Effector memory CD8-positive, alpha-beta T cell (primary cell): ENCODE measurements at places on chromosomes 6 and 20.

DNA sequence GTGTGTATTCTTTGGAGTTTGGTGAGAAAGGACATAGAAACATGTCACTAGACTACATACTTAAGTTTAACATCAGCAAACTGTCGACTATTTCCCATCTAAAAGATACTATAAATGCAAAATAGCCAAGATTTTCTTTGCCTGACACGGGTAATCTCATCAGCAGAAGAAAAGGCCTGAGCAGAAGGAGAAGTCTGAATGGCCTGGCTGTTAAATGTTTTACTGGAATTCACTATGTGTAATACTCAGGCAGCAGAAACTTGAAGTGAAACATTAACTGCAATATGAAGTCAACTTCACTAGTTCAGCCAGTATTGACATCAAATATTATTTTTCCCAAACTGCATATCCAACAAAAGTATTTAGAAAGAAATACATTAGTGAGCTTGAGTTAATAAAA, 6.4 kb upstream of the DSE start:
- H3K27ac ChIP-seq = no peak overlapping the region
- no peak for DNase-seq
- no peaks in the 10 kb centered on the region for H3K36me3 ChIP-seq

DNA sequence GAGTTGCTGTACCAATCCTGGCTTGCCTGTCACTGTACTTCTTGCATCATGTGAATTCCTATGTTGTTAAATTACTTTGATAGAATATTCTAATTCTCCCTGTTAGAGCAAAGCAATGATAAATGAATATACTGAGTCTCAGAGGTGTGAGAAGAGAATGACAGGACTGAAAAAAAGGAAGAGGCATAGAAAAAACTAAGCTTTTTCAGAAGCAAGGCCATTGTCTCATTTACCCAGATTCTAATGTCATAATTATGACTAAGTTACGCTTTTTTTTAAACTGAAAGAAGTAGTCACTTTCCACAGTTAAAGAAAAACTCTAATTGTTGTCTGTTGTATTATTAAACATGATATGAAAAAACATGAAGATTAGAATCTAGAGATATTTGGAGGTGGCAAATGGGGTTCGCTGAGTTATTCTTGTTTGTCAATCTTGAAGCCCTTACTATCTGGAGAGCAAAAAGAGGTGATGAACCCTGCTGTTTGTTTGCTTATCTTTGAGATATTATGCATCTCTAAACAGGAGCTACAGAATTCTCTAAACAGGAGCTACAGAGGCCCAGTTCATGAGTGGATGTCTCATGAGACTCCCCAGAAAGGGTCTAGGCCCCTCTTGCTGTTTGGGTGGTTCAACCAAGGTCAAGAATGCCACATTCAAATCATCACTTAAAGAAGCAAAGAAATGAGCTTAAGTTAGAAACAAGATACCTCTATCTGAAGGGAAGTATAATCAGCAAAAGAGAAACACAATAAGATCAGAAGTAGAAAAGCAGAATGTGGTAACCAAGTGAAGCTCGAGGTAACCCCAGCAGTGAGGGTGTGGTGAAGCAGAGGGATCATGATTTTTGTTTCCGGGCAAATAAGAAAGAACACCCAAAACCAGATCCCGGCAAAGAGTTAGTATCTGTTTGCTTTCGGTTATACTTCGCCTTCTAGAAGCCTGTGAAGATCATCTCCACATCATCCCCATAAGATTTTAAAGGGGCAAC, 33.3 kb upstream of the THEMIS start:
- H3K27me3 ChIP-seq = no peaks in the 10 kb centered on the region
- DNase-seq = peak; percentile 28
- H3K4me1 ChIP-seq = peaks cover 46% of the 10 kb centered on the region

GRCh38 chr6:166556863-166557322, 29.6 kb downstream of the RAMACL start:
- peaks cover 25% of the 10 kb centered on the region for H3K27me3 ChIP-seq
- H3K4me3 ChIP-seq = no peak overlapping the region
- H3K4me1 ChIP-seq = peaks cover 3% of the 10 kb centered on the region
- no peak for DNase-seq
- no peak overlapping the region for H3K27ac ChIP-seq

GRCh38 chr20:40294747-40295146, 394.3 kb downstream of the MAFB start:
- H3K4me3 ChIP-seq = no peak overlapping the region
- no peak for DNase-seq
- peaks cover 12% of the 10 kb centered on the region for H3K27me3 ChIP-seq
- no peaks in the 10 kb centered on the region for H3K36me3 ChIP-seq
- no peaks in the 10 kb centered on the region for H3K4me1 ChIP-seq

DNA sequence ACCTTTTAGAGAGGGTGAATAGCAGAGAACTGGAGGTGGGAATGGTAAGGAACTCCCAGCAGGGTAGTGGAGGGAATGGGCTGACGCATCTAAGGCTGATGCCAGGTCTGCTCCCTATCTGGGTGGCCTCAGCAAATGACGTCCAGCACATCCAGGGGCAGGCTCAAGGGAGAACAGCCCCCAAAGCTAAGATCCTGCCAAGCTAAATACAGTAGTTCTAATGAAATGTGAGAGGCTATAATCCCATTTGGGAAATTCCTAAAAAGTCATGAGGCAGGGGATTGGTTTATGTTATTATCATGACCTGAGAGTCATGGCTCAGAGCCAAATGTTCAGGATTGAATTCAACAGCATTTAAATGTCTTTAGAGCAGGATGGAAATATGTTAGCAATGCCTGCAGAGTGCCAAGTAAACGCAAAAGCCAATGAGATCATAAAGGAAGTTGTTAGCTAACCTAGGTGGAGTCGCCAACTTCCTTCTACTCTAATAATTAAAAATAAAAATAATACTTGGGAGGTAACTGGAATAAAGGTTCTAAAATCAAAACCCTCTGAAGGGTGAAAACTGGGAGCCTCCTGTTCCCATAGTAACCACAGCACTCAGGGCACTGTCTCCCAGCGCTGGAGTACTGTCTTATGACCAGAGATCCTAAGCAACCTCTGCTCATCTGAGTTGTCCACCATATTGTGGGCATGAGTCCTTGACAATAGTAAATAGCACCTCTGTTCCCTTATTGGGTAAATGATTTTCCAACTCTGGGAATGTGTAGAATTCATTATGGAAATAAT, 34.8 kb downstream of the IYD start:
- H3K4me1 ChIP-seq = no peaks in the 10 kb centered on the region
- DNase-seq = no peak
- no peak overlapping the region for H3K4me3 ChIP-seq
- H3K36me3 ChIP-seq = no peaks in the 10 kb centered on the region
- no peak overlapping the region for H3K27ac ChIP-seq
- peaks cover 52% of the 10 kb centered on the region for H3K27me3 ChIP-seq

DNA sequence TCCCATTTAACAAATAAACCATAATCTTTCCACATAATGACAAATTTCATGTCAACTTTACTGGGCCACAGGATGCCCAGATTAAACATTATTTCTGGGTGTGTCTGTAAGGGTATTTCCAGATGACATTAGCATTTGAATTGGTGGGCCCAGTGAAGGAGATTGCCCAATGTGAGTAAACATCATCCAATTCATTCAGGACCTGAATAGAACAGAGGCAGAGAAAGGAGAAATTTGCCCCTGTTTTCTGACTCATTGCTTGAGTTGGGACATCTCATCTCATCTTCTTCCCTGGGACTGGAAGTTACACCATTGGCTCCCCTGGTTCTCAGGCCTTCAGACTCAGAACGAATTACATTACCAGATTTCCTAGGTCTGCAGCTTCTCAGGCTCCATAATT, 142.9 kb downstream of the TPBG start:
- H3K36me3 ChIP-seq = no peaks in the 10 kb centered on the region
- H3K27ac ChIP-seq = no peak overlapping the region
- no peaks in the 10 kb centered on the region for H3K27me3 ChIP-seq
- H3K4me3 ChIP-seq = no peak overlapping the region

DNA sequence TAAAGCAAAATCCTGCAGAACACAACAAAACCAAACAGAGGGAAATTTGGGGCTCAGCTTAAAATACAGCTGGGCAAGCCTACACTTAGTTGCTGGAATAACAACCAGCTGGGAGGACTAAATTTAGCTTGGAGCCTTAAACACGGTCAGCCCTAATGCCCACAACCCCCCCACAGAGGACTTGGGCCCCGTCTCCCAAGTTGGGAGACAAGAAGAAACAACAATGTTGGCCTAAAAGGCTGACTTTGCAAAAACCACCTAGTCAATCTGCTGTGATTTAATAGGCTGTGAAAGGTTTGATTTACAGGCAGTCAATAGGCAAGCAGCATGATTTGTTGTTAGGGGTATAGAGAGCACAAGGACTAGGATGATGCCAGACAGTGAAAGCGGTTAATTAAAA, 40.3 kb upstream of the ARMC2 start:
- no peak overlapping the region for H3K4me3 ChIP-seq
- no peak overlapping the region for H3K27ac ChIP-seq
- H3K4me1 ChIP-seq = peaks cover 9% of the 10 kb centered on the region
- no peaks in the 10 kb centered on the region for H3K27me3 ChIP-seq

GRCh38 chr20:39123185-39123557, 161.0 kb downstream of the DHX35 start:
- H3K27me3 ChIP-seq = peaks cover 75% of the 10 kb centered on the region
- peaks cover 2% of the 10 kb centered on the region for H3K36me3 ChIP-seq
- no peak for DNase-seq
- H3K27ac ChIP-seq = no peak overlapping the region
- H3K4me3 ChIP-seq = no peak overlapping the region
